ENCODE measurements at places on chromosomes 12 and 14.

DNA sequence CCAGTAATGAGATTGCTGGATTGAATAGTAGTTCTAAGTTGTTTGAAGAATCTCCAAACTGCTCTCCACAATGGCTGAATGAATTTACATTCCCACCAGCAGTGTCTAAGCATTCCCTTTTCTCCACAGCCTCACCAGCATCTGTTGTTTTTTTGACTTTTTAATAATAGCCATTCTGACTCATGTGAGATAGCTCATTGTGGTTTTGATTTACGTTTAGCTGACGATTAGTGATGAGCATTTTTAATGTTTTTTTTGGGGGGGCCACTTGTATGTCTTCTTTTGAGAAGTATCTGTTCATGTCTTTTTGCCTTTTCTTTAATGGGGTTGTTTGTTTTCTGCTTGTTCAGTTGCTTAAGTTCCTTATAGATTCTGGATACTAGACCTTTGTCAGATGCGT is 8.1 kb upstream of the SLC15A5 start:
- DNase-seq, result no peak

DNA sequence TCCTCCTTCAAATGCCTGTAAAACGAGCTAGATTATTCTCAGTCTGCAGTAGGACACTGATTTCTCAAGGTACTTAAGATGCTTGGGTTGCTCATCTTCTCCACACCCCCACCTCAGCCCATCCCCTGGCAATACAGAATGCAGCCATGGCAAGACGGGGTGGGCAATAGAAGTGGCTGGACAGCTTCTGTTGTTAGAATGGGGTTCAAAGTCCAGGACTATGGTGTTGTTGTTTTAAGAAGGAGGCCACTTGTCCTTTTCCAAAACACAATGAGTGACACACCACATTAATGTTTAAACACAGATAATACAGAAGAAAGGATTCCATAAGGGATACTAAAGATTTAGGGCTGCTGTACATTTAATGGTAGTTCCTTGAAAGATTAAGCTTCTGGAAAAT is 188.9 kb upstream of the BCL2L14 start:
- no peak for DNase-seq

- DNase-seq, result no peak
These were observed 69.8 kb downstream of the OSBPL8 start for GRCh38 chr12:76489737-76490136.

- peak; percentile 65 for DNase-seq
These were observed 1.9 kb upstream of the DCAF4 start for GRCh38 chr14:72924337-72924736.

GRCh38 chr14:75310295-75311111 is 31.9 kb downstream of the FOS start:
- peak; percentile 89 for DNase-seq

DNA sequence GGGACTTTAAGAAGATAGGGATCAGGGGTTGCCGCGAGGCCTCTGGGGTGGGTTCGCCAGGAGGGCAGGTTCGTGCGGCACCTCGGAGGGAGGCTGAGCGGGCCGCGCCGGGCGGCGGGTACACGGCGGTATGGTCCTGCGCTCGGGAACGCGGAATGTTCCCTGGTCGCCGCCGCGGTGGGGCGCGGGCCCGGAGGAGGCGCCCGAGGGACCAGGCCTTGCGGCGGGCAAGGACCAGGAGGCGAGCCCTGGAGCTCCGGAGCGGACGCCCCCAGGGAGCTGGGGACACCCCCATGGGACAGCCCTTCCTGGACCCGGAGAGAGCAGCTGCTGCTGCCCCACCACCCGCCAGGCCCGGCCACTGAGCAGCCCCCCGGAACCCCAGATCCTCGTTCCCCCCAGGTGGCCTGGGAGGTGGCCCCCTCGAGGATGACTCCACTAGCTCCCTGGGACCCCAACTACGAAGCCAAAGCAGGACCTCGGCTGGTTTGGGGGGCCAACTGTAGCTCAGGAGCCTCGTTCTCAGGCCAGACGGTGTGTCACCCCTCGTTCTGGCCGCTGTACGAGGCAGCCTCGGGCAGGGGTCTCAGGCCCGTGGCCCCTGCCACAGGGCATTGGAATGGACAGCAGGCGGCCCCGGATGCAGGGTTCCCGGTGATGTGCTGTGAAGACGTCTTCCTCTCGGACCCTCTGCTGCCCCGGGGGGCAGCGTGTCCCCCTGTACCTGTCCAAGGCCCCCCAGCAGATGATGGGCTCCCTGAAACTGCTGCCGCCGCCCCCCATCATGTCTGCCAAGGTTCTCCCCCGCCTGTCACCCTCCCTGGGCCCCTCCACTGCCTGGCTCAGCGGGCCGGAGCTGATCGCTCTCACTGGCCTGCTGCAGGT is 45.6 kb upstream of the SLC8A3 start:
- DNase-seq, result no peak

- DNase-seq, result no peak
These were observed 88.1 kb downstream of the CHST11 start for GRCh38 chr12:104544836-104545235.

DNA sequence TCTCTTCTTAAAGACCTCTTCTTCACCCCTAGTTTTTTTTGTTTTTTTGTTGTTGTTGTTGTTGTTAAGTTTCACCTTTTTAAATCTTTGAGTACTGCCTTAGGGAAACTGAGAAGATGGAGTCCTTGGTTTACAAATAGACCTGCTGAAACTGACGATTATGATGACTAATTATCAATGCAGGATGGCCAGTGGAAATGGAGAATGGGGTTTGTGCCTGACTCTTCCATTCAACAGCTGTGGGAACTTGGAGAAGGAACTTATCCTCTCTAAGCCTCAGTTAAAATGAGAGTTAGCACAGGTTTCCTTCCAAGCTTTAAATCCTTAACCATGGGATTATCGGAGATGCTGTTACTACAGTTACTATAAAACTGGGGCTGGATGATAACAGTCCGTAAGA is 66.7 kb upstream of the PNMA1 start:
- DNase-seq, result no peak

DNA sequence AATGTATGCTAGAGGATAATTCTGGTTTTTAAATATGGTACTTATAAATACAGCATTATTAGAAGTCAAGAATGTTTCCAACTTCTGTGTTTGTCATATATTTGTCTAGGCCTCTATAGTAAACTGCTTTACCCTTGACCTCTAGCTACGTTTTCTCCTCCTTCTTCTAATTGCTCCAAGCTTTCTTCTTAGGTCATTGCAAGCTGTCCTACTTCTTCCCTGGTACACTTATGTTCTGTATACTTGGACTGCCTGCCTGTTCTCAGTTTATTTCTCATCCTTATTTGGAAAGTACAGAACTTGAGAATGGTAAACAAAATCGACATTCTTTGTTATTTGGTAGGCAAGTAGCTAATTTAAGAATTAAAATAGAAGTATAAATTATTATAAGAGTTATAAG is 23.9 kb upstream of the ATP2B1 start:
- DNase-seq, result no peak

DNA sequence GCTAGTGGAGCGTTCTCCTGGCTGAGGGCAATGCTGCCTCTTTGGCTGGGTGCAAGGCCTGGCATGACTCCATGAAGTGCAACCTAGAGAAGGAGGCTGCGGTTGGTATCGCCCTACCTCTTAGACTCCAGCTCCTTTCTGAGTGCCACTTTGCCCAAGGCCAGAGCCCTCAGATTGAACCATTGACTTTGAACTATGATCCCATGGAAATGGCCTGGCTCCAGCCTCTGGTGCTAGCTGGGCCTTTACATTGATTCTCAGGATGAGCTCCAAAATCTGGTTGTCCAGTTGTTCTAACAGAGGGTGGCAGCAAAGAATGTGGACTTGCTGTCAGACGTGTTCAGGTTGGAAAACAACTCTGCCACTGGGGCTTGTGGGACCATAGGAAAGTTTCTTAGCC is 16.1 kb upstream of the SMOC1 start:
- DNase-seq, result no peak

DNA sequence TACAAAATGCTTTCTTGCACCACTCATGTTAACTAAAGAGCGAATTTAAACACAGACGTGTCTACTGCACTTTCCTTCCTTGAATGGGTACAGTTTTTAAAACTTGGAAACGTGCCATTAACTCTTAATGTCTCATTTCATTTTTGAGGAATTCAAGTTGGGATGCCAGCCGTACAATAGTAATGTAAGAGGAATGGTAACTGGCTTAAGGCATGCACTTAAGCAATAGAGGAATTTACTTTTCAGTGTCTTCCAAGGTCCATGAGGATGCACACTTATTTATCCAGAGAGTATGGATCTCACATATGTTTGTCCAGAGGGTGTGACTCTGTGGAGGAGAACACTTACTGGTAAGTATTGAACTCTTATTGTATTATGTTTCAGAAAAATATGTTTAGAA is 52.9 kb downstream of the PPP4R4 start:
- DNase-seq, result no peak

DNA sequence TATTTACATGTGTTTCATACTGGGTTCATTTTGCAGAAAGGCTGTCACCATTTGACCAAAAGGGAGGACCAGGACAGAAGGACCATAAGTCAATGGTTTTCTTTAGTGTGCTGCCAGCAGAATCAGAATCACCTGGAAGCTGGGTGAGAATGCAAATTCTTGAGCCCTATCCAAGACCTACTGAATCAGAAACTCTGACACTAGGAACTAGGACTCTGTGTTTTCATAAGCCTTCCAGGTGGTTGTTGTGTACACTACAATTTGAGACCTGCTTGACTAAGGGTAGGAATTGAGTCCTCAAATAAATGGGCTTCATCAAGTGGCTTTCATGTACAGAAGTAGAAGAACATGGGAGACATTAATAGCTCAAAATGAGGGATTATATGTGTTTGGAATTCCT is 32.2 kb downstream of the PDE6H start:
- no peak for DNase-seq
